ENCODE measurements at places on chromosomes 5 and 9. TPM values are rescaled to one million over a fixed set of nuclear protein-coding genes. Genes with fewer than 3 reads are reported as not detected.

DNA sequence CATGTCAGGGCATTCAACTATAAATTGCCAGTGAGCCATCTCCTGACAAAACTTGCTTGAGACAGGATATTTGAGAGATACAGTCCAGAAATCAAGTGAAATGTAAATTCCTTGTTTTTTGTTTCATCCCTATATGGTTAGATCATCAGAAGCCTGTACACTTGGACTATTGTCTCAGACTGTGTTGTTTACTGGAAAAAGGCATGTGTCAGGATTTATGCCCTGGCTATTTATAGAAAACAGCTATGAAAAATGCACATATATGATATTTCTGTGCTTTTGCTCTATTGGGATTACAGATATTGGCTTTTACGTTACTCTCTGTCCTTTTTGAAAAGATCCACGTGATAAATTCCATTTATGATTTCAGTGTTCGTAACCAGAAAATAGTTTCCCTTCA is 44.2 kb downstream of the IL31RA start:
- DNase-seq = no peak
- no peak overlapping the region for H3K4me3 ChIP-seq
- no peaks in the 10 kb centered on the region for H3K27me3 ChIP-seq
- H3K27ac ChIP-seq = no peak overlapping the region

GRCh38 chr5:175690025-175690424 is 32.2 kb downstream of the HRH2 start:
- H3K4me1 ChIP-seq = no peaks in the 10 kb centered on the region
- no peak overlapping the region for H3K27ac ChIP-seq
- no peak overlapping the region for H3K4me3 ChIP-seq
- DNase-seq = no peak
- no peaks in the 10 kb centered on the region for H3K27me3 ChIP-seq

GRCh38 chr5:145939540-145940065 is 3.2 kb downstream of the SH3RF2 start:
- H3K4me3 ChIP-seq = no peak overlapping the region
- H3K27me3 ChIP-seq = peaks cover 24% of the 10 kb centered on the region
- DNase-seq = no peak

- H3K36me3 ChIP-seq = no peaks in the 10 kb centered on the region
- no peak overlapping the region for H3K27ac ChIP-seq
- no peak overlapping the region for H3K4me3 ChIP-seq
- no peaks in the 10 kb centered on the region for H3K27me3 ChIP-seq
Measured at GRCh38 chr5:122439645-122440044, 127.6 kb downstream of the SNCAIP start.

DNA sequence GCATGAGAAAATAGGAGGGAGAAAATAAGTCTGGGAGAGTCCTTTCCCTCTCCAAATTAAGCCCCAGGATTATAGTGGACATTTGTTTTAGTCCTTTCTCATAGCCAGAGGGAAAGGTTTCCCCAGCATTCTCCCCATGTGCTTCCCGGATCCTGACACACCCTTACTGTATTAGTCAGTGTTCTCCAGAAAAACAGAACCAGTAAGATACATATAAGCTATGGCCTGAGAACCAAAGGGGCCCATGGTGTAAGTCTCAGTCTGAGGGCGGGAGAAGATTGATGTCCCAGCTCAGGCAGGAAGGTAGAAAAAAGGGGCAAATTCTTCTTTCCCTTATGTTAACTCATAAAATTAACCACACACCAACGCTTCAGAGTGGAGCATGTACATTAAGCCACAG is 25.6 kb upstream of the SPATA31D4 start:
- H3K4me3 ChIP-seq = no peak overlapping the region
- H3K4me1 ChIP-seq = peaks cover 20% of the 10 kb centered on the region
- H3K27me3 ChIP-seq = no peaks in the 10 kb centered on the region
- no peaks in the 10 kb centered on the region for H3K36me3 ChIP-seq

GRCh38 chr9:132244582-132245455 is 83.0 kb downstream of the NTNG2 start:
- H3K36me3 ChIP-seq = no peaks in the 10 kb centered on the region
- H3K4me1 ChIP-seq = no peaks in the 10 kb centered on the region
- H3K27me3 ChIP-seq = peaks cover 25% of the 10 kb centered on the region
- DNase-seq = no peak

GRCh38 chr5:151683444-151683843 is 3.3 kb downstream of the SPARC start:
- H3K27ac ChIP-seq = peak overlapping the region; percentile 99
- H3K27me3 ChIP-seq = no peaks in the 10 kb centered on the region
- peaks cover 63% of the 10 kb centered on the region for H3K4me1 ChIP-seq
- peaks cover 48% of the 10 kb centered on the region for H3K36me3 ChIP-seq
- peak; percentile 27 for DNase-seq

PDGFRB gene
- total RNA-seq = 205 TPM

PCDHA9 gene
- not detected for total RNA-seq

AMBP gene
- not detected for total RNA-seq

SLC6A3 gene
- total RNA-seq = not detected

CER1 gene
- total RNA-seq = not detected

PAPPA gene
- total RNA-seq = 31.5 TPM

LEAP2 gene
- total RNA-seq = not detected

Measured in GM23248 (cell line).